ENCODE measurements at places on chromosomes 13 and 19. TPM values are rescaled to one million over a fixed set of nuclear protein-coding genes. Genes with fewer than 3 reads are reported as not detected.

DNA sequence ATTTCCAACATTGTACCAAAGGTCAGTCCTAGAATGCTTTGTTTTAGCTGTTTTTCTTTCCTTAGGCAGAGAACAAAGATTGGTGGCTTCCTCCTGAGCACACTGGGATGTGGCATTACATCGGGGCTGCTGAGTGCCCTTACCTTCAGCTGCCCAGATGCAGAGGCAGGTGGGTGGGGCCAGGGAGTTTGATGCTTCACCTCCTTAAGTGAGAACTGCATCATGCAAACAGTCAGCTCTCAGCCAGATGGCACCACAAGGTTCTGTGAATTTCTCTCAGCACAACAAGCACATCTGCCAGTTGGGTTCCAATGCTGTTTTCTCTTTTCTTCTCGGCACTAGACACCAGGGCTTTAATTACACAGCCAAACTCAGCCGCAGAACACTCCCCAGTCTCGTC is 87.4 kb upstream of the UBL3 start:
- DNase-seq: no peak
- no peaks in the 10 kb centered on the region for H3K36me3 ChIP-seq
- H3K27me3 ChIP-seq: peaks cover 17% of the 10 kb centered on the region
- no peaks in the 10 kb centered on the region for H3K4me1 ChIP-seq
- H3K4me3 ChIP-seq: no peak overlapping the region

DNA sequence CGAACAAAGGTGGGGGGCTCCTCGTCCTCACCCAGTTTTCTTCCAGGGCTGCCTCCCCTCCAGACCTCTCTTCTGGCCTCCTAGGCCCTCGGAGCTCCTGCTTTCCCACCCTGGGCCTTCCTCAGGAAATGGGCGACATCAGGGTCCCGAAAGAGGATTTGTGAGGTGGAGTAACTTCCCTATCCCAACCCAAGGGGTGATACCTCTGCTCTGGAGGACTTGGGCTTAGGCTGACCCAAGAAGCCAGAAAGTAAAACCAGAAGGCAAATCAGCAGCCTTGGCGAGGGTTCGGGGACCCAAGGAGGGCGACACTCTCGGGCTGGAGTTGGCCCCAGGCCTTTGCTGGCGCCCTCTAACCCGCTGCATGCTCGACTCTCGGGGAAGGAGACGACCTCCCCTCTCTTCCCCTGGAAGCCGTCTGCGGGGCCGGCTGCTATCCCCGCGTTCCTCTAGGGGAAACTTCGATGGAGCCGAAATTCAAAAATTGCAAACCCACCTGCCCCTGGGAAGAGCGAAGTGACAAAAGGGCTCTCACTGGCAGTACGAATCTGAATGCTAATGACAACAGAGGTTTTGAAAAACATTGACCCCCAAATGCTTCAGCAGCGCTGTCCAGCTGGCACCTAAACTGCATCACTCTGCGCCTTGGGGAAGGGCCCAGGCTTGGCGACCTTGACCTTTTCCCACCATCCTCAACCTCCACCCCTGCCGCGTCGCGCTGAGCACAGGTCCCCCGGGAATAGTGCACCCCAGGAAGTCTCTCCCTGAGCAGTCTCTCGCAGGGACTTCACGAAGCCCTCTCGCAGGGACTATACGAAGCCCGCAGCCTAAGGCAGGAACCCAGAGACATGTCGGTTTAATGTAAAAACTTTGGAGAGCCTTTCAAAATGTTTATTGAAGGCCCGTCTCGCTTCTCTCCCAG is 2.4 kb downstream of the PDX1 start:
- H3K4me1 ChIP-seq: peaks cover 42% of the 10 kb centered on the region
- H3K27me3 ChIP-seq: peaks cover 100% of the 10 kb centered on the region
- H3K36me3 ChIP-seq: no peaks in the 10 kb centered on the region
- H3K4me3 ChIP-seq: no peak overlapping the region

DNA sequence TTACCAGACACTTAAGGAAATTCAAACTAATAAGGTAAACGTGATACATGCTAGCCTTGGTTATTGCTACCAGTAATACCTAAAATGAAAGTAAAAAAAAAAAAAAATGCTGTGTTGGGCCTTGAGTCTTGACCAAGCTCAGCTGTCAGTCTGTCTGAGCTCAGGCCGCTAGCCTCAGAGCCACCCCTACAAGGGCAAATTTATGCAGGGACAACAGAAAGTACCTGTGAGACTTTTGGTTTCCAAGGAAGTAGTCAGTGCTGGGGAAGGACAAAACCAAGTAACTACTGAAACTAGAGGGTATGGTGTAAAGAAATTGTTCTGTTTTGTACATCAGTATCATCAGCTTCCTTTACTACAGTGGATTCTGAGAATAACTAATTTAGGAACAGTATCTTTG is 134.3 kb upstream of the SLITRK5 start:
- no peak overlapping the region for H3K4me3 ChIP-seq
- no peak for DNase-seq
- H3K4me1 ChIP-seq: no peaks in the 10 kb centered on the region
- H3K36me3 ChIP-seq: no peaks in the 10 kb centered on the region
- H3K27ac ChIP-seq: no peak overlapping the region
- no peaks in the 10 kb centered on the region for H3K27me3 ChIP-seq

GRCh38 chr13:51727634-51728274 is 76.2 kb downstream of the DHRS12 start:
- H3K4me3 ChIP-seq: no peak overlapping the region
- no peaks in the 10 kb centered on the region for H3K27me3 ChIP-seq
- no peaks in the 10 kb centered on the region for H3K36me3 ChIP-seq
- H3K27ac ChIP-seq: no peak overlapping the region

GRCh38 chr19:3054265-3054971 is 7.9 kb downstream of the TLE5 start:
- H3K36me3 ChIP-seq: peaks cover 39% of the 10 kb centered on the region
- DNase-seq: no peak
- peaks cover 31% of the 10 kb centered on the region for H3K4me1 ChIP-seq
- H3K27me3 ChIP-seq: no peaks in the 10 kb centered on the region
- H3K27ac ChIP-seq: no peak overlapping the region
- H3K4me3 ChIP-seq: no peak overlapping the region

DNA sequence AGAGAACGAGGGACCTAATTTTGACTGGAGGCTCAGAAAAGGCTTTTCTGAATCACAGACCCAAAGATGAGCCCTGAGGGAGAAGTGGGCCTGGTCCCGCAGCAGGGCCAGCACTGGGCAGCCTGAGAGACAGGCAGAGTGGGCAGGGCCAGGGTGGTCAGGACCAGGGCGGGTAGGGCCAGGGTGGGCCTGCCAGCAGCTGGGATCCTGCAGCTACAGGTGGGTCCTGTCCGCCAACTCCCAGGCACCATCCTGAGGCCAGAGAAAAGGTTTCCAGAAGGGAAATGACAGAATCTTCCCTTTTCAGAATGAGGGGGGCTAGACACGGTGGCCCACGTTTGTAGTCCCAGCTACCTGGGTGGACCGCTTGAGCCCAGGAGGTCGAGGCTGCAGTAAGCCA is 23.7 kb downstream of the LATS2 start:
- H3K4me1 ChIP-seq: peaks cover 68% of the 10 kb centered on the region
- no peak overlapping the region for H3K4me3 ChIP-seq
- no peaks in the 10 kb centered on the region for H3K27me3 ChIP-seq

GRCh38 chr13:110676595-110677587 is 29.0 kb downstream of the CARS2 start:
- H3K27me3 ChIP-seq: no peaks in the 10 kb centered on the region
- H3K4me1 ChIP-seq: no peaks in the 10 kb centered on the region
- H3K27ac ChIP-seq: no peak overlapping the region

DNA sequence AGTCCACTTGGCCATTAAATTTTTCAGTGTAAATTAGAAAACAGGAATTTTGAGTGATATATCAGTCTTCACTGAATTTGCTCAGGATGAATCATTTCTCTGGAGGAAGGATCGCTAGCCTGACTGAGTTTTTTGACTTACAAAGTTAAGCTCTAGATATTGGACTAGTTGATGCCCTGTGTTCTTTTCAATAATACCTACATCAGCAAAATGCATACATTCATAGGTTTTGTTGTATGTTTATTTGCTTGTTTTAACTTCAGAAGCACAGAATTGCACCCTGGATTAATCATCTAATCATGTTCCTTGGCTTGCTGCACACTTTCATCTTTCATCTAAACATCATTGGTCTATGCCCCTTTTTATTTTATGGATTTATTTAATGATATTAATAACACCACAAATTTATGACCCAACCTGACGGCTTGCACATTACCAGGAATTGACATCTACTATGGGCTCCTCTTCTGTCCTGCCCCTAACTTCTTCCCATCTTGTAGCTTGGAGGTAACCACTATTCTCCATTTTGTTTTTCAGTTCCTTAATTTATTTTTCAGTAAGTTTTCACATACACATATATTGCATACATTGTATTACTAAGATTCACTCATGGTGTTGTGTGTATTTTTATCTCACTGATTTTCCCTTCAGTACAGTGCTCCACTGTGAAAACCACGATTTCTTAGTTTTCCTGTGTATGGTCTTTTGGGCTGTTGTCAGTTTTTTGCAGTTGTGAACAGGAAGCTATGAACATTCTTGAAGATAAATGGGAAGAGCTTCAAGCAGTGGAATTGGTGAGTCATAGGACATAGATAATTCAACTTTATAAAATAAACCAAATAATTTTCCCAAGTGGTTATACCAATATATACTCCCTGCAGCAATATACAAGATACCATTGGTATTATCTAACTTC is 23.3 kb downstream of the COMMD6 start:
- H3K4me1 ChIP-seq: peaks cover 12% of the 10 kb centered on the region
- no peak overlapping the region for H3K27ac ChIP-seq
- no peak overlapping the region for H3K4me3 ChIP-seq
- H3K36me3 ChIP-seq: no peaks in the 10 kb centered on the region
- no peak for DNase-seq

GRCh38 chr13:75764926-75765310 is 128.8 kb downstream of the LMO7 start:
- no peak overlapping the region for H3K27ac ChIP-seq
- H3K4me3 ChIP-seq: peak overlapping the region; percentile 7
- H3K27me3 ChIP-seq: no peaks in the 10 kb centered on the region
- DNase-seq: no peak
- H3K36me3 ChIP-seq: no peaks in the 10 kb centered on the region

- peaks cover 29% of the 10 kb centered on the region for H3K4me1 ChIP-seq
- H3K27ac ChIP-seq: peak overlapping the region; percentile 71
- H3K4me3 ChIP-seq: peak overlapping the region; percentile 63
- peaks cover 32% of the 10 kb centered on the region for H3K27me3 ChIP-seq
- no peaks in the 10 kb centered on the region for H3K36me3 ChIP-seq
- DNase-seq: no peak
These were observed 1.1 kb upstream of the LSR start for GRCh38 chr19:35247526-35248309.

DNA sequence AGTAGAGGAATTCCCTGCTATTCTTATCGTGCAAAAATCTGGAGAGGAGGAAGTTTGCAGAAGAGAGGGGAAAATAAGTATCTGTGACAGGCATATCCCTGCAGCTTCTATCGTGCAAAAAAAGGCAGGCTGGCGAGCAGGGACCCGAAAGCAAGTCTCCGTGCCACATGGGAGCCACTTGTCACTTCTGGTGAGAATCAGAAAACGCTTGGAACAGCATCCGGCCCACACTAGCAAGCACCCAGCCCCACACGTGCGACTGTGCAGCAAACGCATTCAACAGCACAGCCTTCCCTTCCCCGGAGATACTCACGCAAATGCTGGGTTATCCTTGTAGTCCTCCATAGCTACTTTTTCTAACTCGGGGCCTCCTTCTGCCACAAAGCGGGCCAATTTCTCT is 16.9 kb downstream of the SUGP1 start:
- H3K4me3 ChIP-seq: no peak overlapping the region
- H3K4me1 ChIP-seq: no peaks in the 10 kb centered on the region
- H3K36me3 ChIP-seq: peaks cover 89% of the 10 kb centered on the region
- no peak overlapping the region for H3K27ac ChIP-seq
- no peaks in the 10 kb centered on the region for H3K27me3 ChIP-seq

- H3K4me1 ChIP-seq: peaks cover 16% of the 10 kb centered on the region
- no peaks in the 10 kb centered on the region for H3K27me3 ChIP-seq
- no peaks in the 10 kb centered on the region for H3K36me3 ChIP-seq
- H3K27ac ChIP-seq: no peak overlapping the region
- DNase-seq: no peak
These were observed 20.4 kb downstream of the UBL3 start for GRCh38 chr13:29830000-29830399.

DNA sequence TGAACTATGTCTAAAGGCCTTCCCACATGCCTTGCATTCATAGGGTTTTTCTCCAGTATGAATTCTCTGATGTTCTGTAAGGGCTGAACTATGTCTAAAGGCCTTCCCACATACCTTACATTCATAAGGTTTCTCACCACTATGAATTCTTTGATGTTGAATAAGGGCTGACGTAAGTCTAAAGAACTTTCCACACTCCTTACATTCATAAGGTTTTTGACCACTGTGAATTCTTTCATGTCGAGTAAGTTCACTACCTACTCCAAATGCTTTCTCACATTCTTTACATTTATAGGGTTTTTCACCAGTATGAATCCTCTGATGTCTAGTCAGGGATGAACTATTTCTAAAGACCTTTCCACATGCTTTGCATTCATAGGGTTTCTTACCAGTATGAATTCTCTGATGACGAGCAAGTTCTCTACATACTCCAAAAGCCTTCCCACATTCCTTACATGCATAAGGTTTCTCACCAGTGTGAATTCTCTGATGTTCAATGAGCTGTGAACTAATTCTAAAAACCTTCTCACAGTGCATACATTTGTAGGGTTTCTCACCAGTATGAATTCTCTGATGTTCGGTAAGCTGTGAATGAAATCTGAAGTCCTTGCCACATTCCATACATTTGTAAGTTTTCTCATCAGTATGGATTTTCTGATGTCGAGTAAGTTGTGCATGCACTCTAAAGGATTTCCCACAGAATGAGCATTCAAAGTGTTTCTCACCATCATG is 19.1 kb upstream of the ZNF260 start:
- H3K36me3 ChIP-seq: peaks cover 18% of the 10 kb centered on the region
- H3K4me1 ChIP-seq: no peaks in the 10 kb centered on the region
- DNase-seq: no peak
- H3K27me3 ChIP-seq: no peaks in the 10 kb centered on the region
- H3K27ac ChIP-seq: no peak overlapping the region

DNA sequence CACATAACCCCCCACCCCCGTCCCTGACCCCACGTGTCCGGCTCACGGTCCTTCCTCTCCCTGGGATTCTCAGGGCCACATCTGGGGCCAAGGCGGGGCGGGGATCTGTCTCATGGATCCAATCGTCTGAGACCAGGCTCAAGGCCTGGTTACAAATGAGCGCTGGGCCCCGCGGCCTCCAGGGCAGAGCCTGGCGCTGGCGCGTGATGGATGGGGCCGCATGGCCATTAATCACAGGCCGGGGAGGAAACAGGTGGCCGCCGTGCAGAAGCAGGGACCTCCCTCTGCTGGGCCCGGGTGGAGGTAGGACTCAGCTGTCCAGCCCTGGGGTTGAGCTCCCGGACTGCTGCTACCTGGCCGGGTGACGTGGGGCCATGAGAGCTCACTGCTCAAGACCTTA is 5.8 kb upstream of the TLE5 start:
- no peak overlapping the region for H3K4me3 ChIP-seq
- H3K27me3 ChIP-seq: no peaks in the 10 kb centered on the region
- H3K4me1 ChIP-seq: peaks cover 3% of the 10 kb centered on the region
- no peak overlapping the region for H3K27ac ChIP-seq

The BABAM1 gene
- total RNA-seq: 67.7 TPM

The FAM216B gene
- total RNA-seq: 4.0 TPM

The IZUMO2 gene
- not detected for total RNA-seq

The HCST gene
- total RNA-seq: 5.9 TPM

The APOC4 gene
- not detected for total RNA-seq

The DACT3 gene
- 16.7 TPM for total RNA-seq

The CLDN10 gene
- total RNA-seq: not detected

Measured in heart right ventricle (tissue), 16 donors.